ENCODE measurements at places on chromosomes 3 and 15. TPM values are rescaled to one million over a fixed set of nuclear protein-coding genes. Genes with fewer than 3 reads are reported as not detected.

Gene LCTL
- not detected for total RNA-seq

DNA sequence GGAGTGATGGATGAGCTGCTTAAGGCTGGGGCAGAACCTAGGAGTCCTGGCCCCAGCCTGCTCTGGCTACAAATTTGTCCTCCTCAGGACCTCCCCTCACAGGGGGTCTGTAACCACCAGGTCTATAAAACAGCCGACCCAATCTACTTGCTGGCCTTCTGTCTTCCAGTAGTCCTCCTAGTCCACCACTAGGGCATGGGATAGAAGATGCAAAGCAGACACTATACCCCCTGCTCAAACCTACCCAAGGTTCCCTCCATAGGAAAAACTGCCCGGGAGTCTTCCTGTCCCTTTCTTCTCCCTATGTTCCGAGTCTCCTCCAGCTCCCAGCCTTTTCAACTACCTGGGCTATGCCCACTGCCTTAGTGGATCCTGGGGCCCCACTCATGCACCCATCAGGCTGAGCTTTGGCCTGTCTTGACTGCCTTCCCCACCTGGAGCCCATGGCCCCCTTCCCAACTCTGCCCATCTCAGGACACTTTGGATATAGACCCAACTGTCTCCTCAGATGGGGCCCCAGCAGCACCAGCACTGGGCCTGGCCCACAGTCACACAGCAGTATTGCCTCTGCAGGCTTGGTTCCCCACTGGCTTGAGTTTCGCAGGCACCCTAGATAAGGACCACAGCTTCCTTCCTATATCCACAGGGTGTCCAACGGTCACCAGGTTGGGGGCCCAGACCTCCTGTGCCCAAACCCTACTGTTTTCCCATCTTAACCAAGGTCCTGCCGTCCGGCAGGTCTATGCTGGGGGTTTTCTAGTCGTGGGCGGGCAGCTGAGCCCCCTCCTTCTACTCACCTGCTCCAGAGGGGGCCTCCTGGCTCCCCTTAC is 1.1 kb downstream of the HYAL3 start:
- no peak for ATAC-seq

GRCh38 chr3:64443546-64444381 is 218.5 kb upstream of the PRICKLE2 start:
- no peak for ATAC-seq

- ATAC-seq: no peak
These were observed 93.7 kb downstream of the ZNF280D start for GRCh38 chr15:56639631-56640030.

All from gastroesophageal sphincter (tissue), 4 donors.